ENCODE measurements at places on chromosomes 4 and X.

GRCh38 chrX:110401135-110401534 lies 42.5 kb downstream of the RTL9 start:
- no peak for DNase-seq

DNA sequence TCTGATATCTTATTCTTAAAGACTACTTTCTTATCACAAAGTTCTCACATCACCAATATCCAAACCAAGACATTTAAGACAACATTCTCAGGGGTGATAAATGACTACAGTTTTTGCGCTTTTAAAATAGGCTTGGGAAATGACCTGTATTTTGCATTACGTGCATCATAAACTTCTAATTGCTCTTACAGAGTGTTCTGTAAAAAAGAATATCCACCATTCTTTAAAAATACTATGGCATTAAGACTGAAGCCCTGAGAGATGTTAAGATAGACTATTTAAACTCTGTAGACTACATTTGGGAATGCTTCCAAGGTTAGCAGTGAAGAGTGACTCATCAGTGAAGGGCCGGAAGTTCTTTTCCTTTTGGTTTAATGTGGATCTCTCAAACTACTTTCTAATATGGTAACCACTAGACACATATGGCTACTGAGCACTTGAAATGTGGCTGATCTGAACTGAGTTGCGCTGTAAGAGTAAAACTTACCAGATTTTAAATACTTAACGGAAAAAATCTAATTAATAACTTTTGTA lies 518.8 kb upstream of the FTHL17 start:
- DNase-seq = no peak

GRCh38 chrX:98939456-98939855 lies 1470.6 kb downstream of the PCDH19 start:
- DNase-seq = no peak

DNA sequence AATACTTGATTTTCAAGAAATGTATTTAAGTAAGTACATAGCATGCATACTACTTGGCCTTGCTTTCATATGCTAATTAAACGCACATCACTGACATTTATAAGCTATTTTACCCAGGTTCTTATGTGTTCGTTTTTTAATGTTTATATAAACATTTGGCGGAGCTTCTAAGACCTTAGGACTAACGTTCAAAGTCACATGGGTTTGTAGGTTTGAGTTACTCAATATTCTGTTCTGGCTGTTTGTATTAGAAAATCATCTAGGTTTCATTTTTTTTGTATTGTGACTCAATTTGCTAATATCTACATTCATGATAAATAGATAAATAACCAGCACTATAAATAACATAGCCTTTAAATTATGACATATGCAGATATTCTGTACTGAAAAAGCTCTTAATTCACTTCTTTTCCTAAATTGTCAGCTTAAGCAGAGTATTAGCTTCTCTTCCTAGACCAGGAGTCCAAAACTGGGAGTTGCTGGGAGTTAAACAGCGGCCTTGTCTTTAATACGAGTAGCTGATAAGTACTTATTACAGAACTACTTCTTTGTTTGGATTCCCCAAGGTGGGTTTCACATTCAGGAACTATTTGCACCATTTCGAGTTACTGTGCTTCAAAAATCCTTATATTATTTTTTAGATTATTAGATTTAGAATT lies 42.0 kb downstream of the GUCY1B1 start:
- DNase-seq = no peak

- no peak for DNase-seq
These were observed 31.8 kb upstream of the NKX6-1 start for GRCh38 chr4:84530871-84531270.

DNA sequence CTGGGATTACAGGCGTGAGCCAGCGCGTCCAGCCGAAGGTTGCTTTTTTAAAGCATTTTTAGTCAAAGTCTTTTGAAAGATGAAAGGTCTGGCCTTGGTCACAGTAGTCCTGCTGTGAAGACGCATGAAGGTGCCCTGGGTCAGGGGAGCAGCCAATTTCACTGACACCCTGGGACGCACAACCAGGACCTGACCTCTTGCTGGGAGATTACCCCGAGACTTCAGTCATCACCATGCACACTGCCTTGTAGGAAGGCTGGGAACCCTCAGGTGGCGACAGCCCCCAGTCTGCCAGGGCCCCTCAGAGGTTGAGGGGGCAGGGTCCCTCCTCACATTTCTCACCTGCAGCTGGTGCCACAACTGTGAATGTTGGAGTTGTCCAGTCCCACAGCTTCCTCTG lies 53.2 kb downstream of the CPLX1 start:
- no peak for DNase-seq

DNA sequence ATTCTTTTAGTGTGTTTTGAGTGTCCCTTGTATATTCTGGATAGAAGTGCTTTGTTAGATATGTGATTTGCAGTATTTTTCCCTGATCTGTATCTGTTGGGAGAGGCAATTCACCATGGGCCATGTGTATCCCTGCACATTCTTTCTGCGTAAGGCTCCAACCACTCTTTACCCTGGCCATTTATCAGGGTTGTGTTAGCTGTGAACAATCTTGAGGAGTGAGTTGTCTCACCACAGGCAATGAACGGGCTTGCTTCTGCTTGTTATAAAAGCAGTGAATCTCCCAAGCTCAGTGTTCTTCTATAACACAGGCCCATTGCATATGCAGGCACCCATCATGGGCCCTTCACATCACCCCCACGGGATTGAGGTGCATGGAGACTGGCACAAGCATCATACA lies 18.9 kb upstream of the SMIM10 start:
- DNase-seq = no peak

DNA sequence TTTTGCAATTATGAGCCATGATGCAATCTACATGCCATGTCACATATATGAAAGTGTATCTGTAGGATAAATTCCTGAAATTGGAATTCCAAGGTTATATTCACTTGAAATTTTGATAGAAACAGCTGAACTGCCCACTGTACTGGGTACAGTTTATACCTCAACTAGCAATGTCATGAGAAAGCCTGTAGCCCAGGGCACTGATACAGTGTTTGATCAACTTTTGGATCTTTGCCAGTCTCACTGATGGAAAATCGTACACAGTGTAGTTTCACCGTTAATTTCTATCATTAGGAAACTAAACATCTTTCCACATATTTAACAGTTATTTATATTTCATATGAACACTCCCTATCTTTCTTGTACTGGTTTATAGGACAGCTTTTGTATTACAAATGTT lies 34.2 kb downstream of the TAPT1 start:
- DNase-seq = no peak

All from HEK293T (cell line).